ENCODE measurements at places on chromosomes 13 and 19. TPM values are rescaled to one million over a fixed set of nuclear protein-coding genes. Genes with fewer than 3 reads are reported as not detected.

C13orf46 gene
- not detected for total RNA-seq

PRR20E gene
- total RNA-seq: not detected

TEX29 gene
- not detected for total RNA-seq

PIBF1 gene
- 27.8 TPM for total RNA-seq

CYP4F2 gene
- not detected for total RNA-seq

SIGLEC12 gene
- total RNA-seq: not detected

FUT1 gene
- not detected for total RNA-seq

SOX1 gene
- total RNA-seq: not detected

All from Karpas-422 (cell line).